ENCODE measurements at places on chromosomes 6 and 20.

DNA sequence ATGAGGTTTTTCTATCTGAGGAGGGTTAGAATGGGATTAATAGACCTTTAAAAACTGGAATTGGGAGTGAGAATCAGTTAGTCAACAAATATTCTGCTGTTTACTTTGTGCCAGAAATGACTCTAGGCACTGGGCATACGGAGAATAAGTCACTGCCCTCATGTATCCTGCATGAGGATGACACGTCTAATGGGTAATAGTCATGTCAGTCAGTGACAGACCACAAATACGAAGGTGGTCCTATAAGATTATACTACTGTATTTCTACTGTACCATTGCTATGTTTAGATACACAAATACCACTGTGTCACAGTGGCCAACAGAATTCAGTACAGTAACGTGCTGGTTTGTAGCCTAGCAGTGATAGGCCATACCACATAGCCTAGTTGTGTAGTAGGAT, 30.7 kb downstream of the ZFAND3 start:
- no peak for DNase-seq

DNA sequence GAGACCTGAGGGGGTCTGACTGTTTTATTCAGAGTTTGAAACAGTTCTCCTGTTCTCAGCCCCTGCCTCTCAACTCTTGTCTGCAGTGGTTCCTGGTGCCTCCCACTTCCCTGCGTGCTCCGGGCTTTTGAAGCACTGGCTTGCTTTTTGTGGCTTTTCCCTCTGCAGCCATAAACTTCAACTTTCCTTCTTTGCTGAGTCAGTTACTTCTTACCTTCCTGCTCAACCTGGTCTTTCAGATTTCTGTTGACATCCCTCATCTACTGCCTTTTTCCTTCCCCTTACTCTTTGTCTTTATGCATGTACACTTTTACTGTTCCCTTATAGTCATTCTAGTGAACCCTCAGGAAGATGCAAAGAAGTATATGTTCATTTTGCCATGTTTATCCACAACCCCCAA, 57.4 kb downstream of the ASXL1 start:
- no peak for DNase-seq

GRCh38 chr20:13681248-13682125, 42.8 kb upstream of the TASP1 start:
- DNase-seq = no peak

DNA sequence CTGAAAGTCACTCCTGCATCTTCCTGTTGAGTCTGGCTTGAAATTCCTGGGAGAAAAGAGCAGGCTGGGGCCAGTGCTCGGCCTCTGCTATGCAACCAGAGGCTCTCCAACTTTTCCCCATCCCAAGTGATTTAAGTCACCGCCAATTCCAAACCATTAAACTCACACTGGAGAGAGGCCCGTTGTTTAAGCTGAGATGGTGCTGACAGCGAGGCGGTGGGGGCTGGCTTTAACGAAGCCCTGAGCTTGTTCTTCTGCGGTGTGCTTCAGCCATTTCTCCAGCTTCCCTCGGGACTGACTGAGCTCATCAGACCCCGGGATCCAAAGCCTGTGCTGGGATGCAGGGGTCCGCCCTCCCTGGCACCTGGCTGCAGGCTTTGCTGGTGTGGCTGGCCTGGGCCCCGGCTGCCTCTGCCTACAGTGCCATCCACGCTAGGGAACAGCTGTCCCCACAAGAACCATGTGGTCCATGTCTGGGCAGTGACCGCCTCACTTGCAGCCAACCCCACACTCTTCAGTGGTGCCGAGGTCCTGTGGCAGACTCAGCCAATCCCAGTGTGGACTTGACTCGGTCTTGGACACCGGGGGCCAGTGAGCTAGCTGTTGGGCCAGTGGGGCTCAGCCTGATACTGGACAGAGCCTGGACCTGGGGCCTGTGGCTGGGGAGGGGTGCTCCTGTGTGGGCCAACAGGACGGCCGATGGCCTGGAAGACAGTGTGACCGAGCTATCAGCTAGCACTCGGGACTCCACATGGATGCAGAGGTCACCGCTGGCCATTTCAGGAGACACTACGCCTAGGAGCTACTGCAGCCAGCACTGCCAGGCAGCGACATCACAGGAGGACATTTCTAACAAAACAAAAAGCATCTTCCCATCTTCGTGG, 21.2 kb downstream of the RAMACL start:
- DNase-seq = peak; percentile 42

DNA sequence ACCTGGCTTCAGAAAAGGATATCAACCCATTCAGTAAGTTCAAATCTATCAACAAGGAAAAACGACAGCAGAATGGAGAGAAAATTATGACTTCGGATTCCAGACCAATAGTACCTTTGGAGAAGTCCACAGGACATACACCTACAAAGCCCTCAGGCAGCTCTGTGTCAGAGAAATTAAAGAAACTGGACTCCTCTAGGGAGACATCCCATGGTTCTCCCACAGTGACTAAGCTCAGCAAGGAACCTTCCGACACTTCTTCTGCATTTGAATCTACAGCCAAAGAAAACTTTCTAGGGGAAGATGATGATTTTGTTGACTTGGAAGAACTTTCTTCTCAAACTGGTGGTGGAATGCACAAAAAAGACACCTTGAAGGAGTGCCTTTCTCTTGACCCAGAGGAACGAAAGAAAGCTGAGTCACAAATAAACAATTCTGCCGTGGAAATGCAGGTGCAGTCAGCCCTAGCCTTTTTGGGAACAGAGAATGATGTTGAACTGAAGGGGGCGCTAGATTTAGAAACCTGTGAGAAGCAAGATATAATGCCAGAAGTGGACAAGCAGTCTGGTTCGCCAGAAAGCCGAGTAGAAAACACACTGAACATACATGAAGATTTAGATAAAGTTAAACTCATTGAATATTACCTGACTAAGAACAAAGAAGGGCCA, 67.4 kb upstream of the HINT3 start:
- no peak for DNase-seq

GRCh38 chr6:25138233-25138933, 140.8 kb upstream of the CARMIL1 start:
- DNase-seq = peak; percentile 70

GRCh38 chr6:90195094-90195829, 101.4 kb downstream of the BACH2 start:
- peak; percentile 27 for DNase-seq

GRCh38 chr20:63402181-63402859, 41.2 kb upstream of the CHRNA4 start:
- no peak for DNase-seq

- no peak for DNase-seq
Observed at GRCh38 chr6:40152701-40153436, 218.6 kb upstream of the MOCS1 start.

- no peak for DNase-seq
Observed at GRCh38 chr20:50459124-50459918, 50.9 kb upstream of the PTPN1 start.

GRCh38 chr6:159012201-159012600, 12.2 kb upstream of the RSPH3 start:
- DNase-seq = peak; percentile 51

DNA sequence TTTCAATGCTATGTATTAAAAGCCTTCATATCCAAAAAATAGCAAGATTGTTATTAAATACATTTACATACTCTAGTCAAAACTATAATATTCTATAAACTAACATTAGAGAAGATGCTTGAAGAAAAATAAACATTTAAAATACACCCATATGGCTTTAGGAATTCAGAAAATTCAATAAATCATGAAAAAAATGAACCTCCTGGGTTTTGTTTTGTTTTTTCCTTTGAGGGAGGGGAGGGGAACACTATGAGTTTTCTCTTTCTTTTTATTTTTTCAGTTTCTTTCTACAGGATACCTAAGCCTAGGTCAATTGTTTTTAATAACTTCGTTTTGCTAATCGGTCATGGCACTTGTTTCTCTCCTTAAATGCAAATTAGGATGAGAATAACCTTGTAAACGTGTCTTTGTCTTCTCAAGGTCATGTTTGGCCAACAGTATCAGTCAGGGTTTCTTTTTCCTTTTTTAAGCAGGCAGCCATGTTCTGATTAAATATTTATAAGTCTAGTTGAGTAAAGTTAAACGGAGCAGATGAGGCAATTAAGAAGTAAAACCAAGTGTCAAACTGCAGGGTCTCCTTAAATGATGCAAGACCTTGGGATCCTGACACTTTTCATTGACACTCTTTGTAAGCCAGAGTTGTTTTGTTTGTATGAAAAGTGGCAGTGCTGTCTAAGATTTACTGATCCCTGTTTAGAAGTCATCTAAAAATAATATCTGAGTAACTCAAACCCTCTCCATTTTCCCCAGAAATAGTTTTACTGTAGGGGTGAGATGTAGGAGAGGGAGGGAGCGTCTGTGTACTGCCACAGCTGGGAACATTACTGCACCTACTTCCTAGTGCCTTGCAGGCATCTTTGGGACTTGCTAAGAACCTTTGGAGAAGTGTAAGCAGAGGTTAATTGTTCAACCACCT, 392.3 kb downstream of the PLCB1 start:
- no peak for DNase-seq

DNA sequence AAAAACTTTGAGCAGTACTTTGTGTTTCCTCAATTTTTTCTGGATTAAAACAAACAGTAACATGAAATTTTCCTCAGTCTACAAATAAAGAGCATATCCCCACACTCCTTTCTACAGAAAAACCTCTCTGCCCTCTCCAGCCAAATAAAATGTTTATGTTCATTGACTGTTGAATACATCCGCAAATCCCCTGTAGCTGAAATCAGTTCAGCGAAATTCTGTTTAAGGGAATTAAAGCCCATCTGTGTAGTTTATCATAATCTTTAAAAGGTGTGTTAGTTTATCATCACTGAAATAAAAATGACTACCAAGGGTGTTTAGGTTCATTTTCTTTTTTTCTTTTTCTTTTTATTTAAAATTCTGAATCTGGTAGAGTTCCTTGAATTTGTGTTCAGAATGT, 157.8 kb upstream of the RUNX2 start:
- DNase-seq = no peak

DNA sequence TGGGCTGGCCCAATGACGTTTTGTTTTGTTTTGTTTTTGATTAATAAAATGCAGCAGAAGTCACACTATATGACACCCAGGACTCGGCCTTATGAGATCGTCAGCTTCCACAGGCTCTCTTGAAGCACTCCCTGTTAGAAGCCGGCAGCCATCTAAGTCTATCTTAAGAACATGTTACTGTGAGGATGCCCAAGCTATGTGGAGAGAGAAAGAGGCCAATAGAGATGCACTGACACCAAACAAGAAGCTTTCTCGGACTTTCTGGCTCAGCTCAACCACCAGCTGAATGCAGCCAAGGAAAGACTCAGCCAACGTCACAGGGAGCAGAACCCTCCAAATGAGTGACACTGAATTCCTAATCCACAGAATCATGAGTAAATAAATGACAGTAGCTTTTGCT, 14.0 kb downstream of the SGK1 start:
- no peak for DNase-seq

GRCh38 chr6:79184086-79184485, 50.4 kb downstream of the HMGN3 start:
- no peak for DNase-seq

- DNase-seq = peak; percentile 79
Observed at GRCh38 chr6:34390531-34391472, 1.7 kb downstream of the NUDT3 start.

- DNase-seq = no peak
Observed at GRCh38 chr20:25637247-25637646, 13.4 kb upstream of the NANP start.

- no peak for DNase-seq
Observed at GRCh38 chr6:37013516-37014491, 8.3 kb downstream of the FGD2 start.

- no peak for DNase-seq
Observed at GRCh38 chr20:5642155-5642981, 107.8 kb upstream of the SHLD1 start.

DNA sequence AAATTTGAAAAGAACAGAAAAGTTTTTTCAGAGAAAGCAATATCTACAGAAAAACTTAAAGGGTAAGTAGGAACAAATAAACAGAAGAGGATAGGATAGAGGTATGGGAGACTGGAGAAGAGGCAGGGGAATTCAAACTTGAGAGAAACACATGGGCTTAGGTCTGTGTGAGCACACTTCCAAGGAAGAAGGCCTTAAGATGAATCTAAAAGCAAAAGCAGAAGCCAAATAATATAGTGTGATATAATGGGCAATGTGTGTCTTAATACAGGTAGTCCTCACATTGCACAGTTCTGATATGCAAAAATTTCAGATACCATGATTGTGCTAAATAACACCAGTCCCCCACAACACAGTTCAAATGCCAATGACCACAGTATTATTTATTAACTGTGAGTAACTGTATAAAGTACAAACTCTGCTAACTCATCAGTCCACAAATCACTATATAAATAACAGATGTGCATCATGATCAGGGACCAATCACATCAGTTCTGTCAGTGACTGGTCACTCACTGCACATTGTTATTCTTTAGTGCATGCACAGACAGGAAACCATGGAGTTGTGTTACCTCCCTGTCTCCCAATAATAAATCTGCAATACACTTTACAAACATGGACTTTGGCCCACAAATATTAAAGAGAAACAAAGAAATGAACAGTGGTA, 18.6 kb downstream of the SNX14 start:
- peak; percentile 77 for DNase-seq

DNA sequence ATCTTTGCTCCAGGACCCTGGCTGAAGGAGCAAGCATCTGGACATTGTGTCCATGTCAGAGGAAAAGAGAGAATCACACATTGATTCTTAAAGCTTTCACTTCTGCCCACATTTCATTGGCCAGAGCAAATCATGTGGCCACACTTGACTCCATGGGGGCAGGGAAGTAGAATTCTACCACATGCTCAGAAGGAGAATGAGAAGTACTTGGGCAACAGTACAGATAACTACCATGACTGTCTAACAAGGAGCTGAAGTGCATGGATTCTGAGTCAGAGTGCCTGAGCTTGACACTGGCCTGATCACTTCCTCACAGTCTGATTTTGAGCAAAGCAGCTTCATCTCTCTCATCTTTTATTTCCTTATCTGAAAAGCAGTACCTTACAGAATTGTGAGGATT, 38.6 kb downstream of the GHRH start:
- peak; percentile 85 for DNase-seq

- DNase-seq = no peak
Observed at GRCh38 chr20:21573259-21573658, 59.4 kb upstream of the NKX2-2 start.

- DNase-seq = no peak
Observed at GRCh38 chr6:85050149-85050548, 285.8 kb upstream of the TBX18 start.

- DNase-seq = no peak
Observed at GRCh38 chr6:38161754-38162492, 342.4 kb downstream of the ZFAND3 start.

GRCh38 chr6:127458817-127459216, 372 bp downstream of the KIAA0408 start:
- DNase-seq = peak; percentile 39

DNA sequence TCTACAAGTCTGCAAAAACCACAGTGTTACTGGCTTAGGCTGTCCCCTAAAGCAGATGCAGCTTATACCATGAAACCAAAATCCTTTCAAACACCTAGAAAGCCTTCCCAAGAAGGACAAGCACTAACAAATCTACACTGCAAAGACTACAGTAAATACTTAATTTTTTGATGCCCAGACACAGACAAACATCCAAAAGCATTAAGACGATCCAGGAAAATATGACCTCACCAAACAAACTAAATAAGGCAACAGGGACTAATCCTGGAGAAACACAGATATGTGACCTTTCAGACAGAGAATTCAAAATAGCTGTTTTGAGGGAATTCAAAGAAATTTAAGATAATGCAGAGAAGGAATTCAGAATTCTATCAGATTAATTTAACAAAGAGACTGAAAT, 423.5 kb downstream of the COL12A1 start:
- DNase-seq = no peak

Data from fibroblast of skin of abdomen (primary cell).